CD4-positive, CD25-positive, alpha-beta regulatory T cell (primary cell): ENCODE measurements at places on chromosomes 13 and 19. TPM values are rescaled to one million over a fixed set of nuclear protein-coding genes. Genes with fewer than 3 reads are reported as not detected.

The PSG7 gene
- total RNA-seq = not detected

- no peak for DNase-seq
Measured at GRCh38 chr13:48733739-48734335, 80.1 kb downstream of the CYSLTR2 start.

GRCh38 chr19:29650772-29651387 is 14.4 kb upstream of the PLEKHF1 start:
- no peak for DNase-seq

GRCh38 chr19:4732680-4733114 is 9.1 kb upstream of the DPP9 start:
- peak; percentile 66 for DNase-seq

GRCh38 chr13:67229481-67230403 is at the start of gene PCDH9:
Gene PCDH9, minus strand, starts transcription at chr13:67230336. Its CDS starts 1,896 bp downstream, at chr13:67228440.
- DNase-seq = no peak

The CRX gene
- total RNA-seq = not detected

The COL4A2 gene
- total RNA-seq = not detected

The DCLK1 gene
- not detected for total RNA-seq

The URAD gene
- not detected for total RNA-seq

The RUVBL2 gene
- total RNA-seq = 18.5 TPM

DNA sequence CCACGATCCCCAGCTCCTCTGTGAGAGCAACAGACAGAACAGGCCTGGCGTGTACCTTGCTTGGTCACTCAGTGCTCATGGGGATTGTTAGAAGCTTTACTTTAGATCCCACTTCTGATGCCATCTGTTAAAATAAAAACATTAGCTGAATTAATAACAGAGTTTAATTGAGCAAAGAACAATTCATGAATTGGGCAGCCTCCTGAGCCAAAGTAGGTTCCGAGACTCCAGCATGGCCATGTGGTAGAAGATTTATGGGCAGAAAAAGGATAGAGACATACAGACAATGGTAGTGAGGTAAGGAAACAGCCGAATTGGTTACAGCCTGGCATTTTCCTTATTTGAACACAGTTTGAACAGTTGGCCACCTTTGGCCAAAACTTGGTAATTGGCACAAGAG is 223.9 kb upstream of the TRPC4 start:
- no peak for DNase-seq

The CCDC169 gene
- total RNA-seq = not detected

- DNase-seq = no peak
Measured at GRCh38 chr19:2846180-2846894, 5.1 kb downstream of the ZNF555 start.

- no peak for DNase-seq
Measured at GRCh38 chr13:46134961-46135522, 30.2 kb upstream of the CPB2 start.

DNA sequence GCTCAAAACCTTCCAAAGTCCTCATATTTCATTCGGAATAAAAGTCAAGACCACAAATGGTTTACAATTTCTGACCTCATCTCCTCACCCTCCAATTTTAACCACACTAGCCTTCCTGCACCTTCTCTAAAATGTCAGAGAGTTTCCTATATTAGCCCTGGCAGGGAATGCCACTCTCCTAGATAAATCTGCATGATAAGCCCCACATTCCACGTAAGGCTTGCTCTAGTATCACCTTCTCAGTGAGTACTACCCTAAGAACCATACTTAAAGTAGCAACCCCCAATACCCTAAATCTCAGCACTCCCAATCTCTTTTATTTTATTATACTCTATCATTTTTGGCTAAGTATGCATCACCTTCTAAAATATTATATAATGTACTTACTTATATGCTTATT is 100.5 kb upstream of the SLITRK5 start:
- no peak for DNase-seq

GRCh38 chr13:49641801-49642291 is 13.5 kb downstream of the ARL11 start:
- DNase-seq = no peak

The NLRP4 gene
- total RNA-seq = not detected

DNA sequence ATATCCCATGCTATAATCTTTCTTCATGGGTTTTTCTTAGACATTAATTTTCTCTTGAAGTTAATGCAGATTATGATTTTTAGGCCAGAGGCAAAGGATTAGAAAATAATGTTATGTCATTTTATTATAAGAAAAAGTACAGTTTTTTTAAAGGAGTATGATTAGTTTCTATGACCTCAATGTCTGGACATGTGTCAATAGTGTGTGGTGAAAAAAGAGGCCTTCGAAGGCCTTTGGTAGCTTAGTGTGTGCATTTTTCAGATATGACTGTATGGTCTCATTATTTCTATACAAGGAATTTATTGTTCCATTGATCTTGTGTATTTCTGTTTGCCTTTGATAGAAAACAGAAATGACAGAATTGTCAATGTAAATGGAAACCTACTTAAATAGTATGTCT is 195.6 kb downstream of the GPC5 start:
- no peak for DNase-seq

- DNase-seq = no peak
Measured at GRCh38 chr13:49545661-49546060, 39.7 kb downstream of the RCBTB1 start.

DNA sequence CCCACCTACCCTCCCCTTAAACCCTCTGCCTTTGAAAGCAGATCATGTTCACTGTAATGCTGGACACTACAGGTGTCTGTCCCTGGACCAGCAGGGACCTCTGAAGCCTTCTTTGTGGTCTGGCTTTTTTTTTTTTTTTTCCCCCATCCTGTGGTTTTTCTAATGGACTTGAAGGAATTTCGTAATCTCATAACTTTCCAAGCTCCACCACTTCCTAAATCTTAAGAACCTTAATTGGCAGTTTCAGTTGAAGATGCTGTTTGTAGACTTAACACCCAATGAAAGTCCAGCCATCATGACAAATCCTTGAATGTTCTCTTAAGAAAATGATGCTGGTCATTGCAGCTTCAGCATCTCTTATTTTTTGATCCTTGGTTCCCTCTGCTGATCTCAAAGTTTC is 45.0 kb upstream of the LRCH1 start:
- no peak for DNase-seq

The SBK2 gene
- not detected for total RNA-seq

DNA sequence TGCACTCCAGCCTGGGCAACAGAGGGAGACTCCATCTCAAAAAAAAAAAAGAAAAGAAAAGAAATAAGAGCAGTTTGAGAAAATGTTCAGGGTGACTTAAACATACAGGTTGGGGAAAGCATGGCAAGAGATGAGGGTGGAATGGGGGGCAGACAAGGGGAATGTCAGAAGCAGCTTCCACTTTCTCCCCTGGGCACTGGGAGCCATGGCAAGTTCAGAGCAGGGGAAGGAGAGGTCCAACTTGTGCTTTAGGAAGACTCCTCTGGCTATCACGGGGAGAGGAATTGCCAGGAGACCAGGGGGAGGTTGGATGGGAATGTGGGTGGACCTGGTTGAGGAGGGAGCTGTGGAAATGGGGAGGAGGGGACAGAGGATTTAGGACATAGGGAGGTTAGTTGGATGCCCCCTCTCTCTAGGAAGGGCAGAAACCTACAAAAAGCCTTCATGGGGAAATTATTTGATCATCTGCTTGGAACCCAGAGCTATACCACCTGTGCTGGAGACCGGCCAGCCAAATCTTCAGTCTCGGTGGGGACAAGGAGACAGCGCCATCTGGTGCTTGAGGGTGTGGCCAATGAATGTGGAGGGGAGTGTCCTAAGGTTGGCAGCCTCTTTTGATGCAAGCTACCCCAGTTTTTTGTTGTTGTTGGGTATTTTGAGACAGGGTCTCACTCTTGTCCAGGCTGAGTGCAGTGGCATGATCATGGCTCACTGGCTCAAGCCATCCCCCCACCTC is 7.3 kb upstream of the STRN4 start:
- DNase-seq = peak; percentile 69

The ASPDH gene
- not detected for total RNA-seq

The ZNF714 gene
- total RNA-seq = 14.7 TPM

DNA sequence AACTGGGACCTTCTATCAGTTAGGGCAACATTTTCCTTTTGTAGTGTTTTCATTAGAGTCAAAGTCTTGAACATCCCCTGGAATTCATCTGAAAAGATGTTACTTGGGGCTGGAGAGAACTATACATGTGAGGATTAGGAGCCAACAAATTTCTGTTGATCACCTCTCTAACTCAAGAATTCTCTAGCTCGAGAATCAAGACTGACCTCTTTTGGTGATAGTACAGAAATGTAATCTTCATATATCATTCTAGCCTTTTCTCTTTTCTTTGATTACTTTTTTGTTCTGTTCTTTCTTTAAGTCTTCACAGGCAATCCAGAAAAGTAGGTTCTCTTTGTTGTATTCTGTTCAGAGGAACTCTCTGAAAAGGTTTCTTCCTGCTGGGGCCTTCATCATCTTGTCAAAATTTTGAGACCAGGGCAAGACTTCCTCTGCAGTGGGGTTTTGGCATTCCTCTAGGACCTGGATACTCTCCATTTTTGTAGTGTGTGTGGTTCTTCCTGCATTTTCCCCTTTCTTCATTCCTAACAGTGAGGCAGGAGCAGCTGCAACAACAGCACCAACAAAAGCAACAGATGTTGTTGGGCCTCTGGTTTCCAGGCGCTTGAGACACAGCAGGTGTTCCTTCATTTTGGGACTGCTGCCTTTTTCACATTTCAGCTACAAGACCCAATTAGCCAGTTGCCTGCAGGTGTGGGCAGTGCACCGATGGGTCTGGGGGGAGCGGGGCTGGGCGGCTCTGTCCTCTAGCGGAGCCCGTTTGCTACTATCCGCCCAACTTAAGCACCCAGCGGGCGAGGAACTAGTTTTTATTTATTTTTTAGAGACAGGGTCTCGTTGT is 26.2 kb downstream of the ELF1 start:
- DNase-seq = no peak

DNA sequence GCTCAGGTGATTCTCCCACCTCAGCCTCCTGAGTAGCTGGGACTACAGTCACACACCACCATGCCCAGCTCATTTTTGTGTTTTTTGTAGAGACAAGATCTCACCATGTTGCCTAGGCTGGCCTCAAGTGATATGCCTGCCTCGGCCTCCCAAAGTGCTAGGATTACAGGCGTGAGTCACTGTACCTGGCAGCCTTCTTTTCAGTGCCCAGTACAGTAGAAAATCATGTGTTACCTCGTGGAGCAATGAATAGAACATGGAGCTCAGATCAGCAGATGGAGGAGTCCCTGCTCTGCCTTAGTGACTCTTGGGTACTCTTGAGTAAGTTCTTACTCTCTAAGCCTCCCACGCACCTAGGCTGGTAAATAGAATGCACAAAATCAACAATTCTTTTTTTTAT is 44.7 kb downstream of the THSD1 start:
- DNase-seq = no peak

- DNase-seq = peak; percentile 85
Measured at GRCh38 chr19:50050406-50051227, 24.8 kb downstream of the ZNF473 start.
